ENCODE measurements at places on chromosomes 1 and 21.
A peak's percentile ranks its signal among the peaks of the same experiment; 100 is the strongest.

- DNase-seq = no peak
These were observed 248.7 kb downstream of the TTLL7 start for GRCh38 chr1:83750201-83750600.

DNA sequence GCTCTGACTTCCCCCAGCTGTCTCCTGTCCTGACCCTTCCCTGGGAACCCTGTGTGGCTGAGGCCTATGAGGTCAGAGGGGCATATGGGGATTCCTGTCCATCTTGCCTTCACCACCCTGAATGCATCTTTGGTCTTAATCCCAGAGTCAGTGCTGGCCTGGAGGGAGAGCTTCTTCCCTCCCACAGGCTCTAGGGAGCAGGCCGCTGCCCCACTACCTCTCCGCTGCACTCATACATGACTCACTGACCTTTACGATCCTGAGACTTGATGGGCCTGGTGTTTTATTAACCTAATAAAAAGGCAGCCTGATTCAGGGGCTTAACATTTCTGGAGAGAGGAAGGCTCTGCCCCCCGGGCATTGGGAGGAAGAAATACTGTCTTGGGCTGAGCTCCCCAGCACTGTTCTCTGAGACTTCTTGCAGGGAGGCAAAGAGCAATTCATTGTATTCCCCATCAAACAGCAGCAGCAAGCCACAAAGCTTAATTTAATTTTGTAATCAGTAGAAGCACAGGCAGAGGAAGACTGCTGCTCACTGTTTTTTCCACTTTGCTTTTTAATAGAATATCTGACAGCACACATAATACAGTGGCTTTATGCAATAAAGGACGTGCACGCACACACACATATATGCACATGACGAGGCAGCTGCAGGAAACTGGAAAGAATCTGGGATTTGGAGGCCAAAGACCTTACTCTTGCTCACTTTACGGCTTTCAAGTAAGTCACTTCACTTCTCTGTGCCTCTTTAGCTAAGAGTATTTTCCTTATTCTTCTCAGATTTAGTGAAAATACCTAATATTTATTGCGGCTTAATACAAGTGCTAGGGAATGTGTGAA, 89.2 kb upstream of the GRIK3 start:
- no peak for DNase-seq

DNA sequence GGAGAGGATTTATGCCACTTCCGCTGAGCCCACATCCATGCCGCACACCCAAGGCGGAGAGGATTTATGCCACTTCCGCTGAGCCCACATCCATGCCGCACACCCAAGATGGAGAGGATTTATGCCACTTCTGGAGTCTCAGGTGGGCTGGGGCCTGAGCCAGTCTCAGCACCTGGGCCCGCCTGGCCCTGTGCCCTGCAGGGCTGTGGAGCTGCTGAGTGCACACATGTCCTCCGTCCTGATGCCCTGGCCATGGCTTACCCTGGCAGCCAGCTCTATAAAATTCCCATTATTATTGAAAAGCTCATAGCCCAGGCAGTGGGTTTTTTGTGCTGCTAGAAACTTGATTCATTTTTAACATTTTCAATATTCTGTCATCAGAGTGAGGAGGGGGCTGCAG, 89.8 kb upstream of the TMEM51 start:
- DNase-seq = no peak

DNA sequence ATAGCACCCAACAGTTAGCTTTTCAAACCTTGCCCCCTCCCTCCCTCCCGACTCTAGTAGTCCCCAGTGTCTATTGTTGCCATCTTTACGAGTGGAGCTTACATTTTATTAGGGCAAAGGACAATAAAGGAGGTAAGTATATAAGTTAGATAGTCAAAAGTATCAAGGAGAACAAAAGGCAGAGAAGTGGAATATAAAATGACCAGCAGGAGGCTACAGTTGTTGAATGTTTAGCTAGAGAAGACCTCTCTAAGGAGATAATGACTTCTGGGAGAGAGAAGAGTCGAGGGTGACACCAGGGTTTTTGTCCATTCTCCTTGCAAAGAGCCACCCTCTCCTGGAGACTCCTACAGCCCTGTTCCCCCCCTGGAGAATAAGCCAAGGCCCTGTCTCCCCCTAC, 48.7 kb downstream of the SYT6 start:
- DNase-seq = no peak

DNA sequence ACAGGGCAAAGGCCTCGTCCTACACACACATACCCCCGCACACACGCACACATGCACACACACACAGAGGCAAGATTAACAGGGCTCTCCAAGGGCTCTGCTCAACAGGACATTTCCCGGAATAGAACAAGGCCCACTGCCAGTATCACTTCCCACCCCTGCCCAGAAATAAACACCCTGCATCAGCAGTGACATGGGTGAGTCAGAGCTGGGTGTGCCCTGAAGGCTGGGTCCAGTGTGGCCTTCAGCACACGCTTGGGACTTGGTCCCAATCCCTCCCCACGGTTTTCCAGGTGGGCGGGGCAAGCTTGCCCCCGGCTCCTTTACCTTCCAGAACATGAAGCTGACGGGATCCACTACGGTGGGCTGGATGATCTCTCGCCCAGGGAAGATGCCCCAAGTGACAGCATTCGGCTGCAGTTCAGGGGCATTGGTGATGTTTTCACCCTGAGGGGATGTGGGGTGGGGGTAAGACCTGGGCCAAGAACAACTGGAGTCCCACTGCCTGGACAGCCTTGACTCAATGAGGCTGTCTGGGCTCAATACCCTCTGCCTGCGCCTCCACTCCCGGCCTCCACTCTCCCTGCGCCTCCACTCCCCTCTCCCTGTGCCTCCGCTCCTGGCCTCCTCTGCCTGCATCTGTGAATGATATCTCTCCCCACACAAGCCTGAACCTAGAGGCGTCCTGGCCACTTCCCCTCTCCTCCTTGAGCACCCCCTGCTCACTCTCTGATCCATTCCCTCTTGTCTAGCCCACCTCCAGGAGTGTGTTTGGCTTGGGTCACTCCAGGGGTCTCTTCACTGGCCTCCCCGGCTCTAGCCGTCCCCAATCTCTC, 14.7 kb downstream of the MTHFR start:
- DNase-seq = peak; percentile 50

DNA sequence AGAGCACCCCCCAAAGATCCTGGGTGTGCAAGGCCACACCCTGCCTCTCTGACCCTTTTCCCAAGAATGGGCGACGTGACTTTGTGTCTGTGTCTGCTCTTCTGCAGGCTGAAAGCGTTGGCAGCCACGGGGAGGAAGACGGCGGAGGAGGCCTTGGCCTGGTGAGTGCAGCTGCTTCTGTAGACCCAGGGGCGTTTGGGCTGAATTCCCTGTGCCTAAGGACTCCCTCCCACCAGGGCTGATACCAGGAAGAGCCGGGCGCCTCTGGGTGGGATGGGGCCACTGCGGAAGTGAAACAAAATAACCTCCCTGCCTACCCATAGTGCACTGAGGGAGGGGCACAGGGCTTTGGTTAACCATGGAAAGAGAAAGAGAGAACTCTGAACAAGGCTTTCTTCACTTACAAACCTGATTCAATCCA, 2.5 kb downstream of the UBASH3A start:
- no peak for DNase-seq
